ENCODE measurements at places on chromosomes 7 and 10.
A peak's percentile ranks its signal among the peaks of the same experiment; 100 is the strongest.

- peak; percentile 70 for DNase-seq
Measured at GRCh38 chr10:80468002-80468401, 13.9 kb downstream of the TSPAN14 start.

GRCh38 chr7:4612237-4612636 is 69.9 kb upstream of the FOXK1 start:
- DNase-seq: no peak

- DNase-seq: no peak
Measured at GRCh38 chr7:95045236-95045923, 138.0 kb downstream of the PPP1R9A start.

DNA sequence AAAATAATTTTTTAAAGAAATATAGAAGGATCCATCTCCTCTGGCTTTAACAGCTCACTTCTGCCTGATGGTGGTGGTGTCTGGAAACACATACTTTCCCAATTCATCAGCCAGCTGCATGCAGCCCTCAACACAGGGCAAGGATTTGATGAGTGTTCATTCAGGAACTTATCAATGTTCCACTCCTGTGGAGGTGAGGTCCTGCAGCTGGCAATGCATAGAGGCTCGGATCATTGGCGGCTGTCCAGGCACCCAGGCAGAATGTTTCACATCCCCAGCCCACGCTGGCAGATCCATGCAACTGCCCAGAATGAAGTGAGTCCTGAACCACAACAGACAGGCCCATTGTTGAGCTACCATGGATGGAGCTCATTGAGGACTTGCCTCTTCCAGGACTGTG is 55.2 kb upstream of the KCNMA1 start:
- no peak for DNase-seq

GRCh38 chr10:76155961-76156360 is 724.5 kb downstream of the LRMDA start:
- DNase-seq: no peak

DNA sequence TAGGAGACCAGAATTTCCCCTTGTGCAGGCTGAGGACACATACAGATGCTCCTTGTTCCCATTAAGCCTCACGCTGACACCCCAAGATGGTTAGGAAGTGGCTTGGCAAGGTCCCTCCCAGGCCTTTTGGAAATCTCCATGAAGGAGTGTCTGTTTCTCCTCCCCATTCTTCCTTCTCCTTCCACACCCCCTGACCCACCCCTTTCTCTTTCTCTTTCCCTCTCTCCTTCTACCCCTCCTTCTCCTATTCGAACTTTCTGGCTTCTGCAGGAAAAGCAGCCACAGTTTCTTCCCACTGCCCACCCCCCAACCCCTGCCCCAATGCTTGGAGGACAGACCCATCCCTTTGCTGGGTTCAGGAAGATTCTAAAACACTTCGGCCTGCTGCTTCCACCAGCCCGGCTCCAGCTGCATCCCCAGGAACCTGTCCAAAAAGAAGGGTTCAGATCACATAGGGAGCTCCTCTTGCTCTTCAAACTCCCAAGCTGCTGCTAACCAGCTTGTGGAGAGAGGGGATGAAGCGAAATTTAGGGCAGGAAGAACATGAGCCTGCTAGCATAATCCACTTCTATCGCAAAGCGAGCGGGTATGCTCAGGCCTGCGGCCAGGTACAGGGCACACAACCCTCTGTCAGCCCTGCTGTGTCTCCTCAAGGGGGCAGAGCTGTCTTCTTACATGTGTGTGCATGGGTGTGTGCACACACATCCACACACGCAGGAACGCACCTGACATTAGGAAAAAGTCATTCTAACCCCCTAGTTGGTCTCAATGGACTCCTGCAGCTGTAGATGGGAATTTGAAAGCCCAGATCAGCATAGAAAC is 80.4 kb downstream of the PPP1R3C start:
- no peak for DNase-seq

- no peak for DNase-seq
Measured at GRCh38 chr7:148862481-148862880, 21.6 kb downstream of the EZH2 start.

DNA sequence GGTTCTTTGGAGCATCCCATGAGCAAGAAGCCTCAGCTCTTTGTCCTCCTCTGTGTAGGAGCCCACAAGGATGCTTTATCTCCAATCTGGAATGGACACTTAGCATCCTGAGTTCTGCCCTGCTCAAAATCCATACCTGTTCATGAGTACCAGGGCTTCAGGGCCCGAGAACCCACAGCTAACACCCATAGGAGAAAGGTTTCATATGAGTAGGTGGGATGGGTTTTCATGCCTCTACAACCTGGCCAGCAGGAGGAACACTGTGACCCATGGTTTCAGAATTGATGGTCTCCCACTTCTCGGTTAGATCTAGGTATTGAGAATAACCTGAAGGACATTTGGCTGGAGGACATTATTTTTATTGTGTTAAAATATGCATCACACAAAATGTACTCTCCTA is 57.8 kb downstream of the TBXAS1 start:
- no peak for DNase-seq

DNA sequence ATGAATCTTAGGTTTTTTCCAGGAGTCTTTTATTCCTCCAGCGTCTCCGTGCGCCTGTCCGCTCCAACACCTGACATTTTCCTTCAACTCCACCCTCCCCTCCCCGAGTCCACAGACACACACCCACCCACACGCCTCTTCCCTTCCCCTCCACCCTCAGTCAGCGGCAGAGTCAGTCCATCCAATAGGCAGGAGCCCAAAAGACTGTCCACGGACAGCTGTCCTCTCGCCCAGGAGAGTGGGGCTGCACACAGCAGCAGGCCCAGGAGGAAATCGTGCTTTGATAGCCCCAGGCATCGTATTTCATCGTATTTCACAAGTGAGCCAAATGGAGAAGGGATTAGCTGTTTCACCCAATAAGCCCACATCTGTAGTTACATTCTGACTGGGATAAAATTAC is 285.1 kb downstream of the ZEB1 start:
- no peak for DNase-seq

GRCh38 chr10:6487920-6488319 is 92.2 kb downstream of the PRKCQ start:
- DNase-seq: no peak

- peak; percentile 49 for DNase-seq
Measured at GRCh38 chr7:43572516-43573049, 10.3 kb upstream of the STK17A start.
